ENCODE measurements at places on chromosomes 5 and 9.

GRCh38 chr5:73668486-73669111 is 42.6 kb downstream of the ARHGEF28 start:
- DNase-seq, result no peak

GRCh38 chr5:120073722-120074121 is 390.4 kb upstream of the PRR16 start:
- DNase-seq, result no peak

GRCh38 chr5:112491257-112491656 is 72.2 kb upstream of the EPB41L4A start:
- DNase-seq, result no peak

- no peak for DNase-seq
These were observed 89.1 kb upstream of the HAND1 start for GRCh38 chr5:154567155-154567554.

DNA sequence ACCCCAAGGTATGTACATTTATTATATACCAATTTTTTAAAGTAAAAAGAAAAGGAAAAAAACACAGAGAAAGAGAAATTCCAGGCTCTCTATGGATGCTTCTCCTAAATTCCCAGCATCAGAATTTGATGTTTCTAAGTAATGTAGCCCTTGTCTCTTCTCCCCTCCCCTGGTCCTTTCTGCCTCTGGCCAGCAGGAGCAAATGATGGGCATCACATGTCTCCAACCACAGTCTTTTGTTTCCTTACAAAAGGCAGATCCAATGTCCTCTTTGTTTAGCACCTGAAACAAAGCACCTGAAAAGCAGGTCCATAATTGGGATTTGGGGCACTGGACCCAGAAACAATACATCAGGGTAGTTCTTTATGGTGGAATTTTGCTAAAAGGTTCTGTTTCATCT is 50.4 kb upstream of the APC start:
- no peak for DNase-seq

DNA sequence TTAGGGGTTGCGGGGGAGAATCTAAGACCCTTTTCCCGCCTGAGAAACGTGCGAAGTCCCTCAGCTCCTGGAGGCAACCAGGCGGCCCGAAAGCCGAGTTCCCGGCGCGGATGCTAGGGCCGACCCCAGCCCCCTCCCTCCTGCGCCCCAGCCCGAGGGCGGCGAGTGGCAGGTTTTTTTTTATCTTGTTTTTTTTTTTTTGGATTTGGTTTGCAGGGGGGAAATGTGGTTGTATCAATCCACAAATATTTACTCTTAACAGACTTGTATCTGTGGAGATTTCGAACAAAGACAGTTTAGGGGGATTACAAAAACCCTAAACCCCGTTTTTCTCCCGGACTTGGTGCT is 10.7 kb downstream of the LMX1B start:
- no peak for DNase-seq

DNA sequence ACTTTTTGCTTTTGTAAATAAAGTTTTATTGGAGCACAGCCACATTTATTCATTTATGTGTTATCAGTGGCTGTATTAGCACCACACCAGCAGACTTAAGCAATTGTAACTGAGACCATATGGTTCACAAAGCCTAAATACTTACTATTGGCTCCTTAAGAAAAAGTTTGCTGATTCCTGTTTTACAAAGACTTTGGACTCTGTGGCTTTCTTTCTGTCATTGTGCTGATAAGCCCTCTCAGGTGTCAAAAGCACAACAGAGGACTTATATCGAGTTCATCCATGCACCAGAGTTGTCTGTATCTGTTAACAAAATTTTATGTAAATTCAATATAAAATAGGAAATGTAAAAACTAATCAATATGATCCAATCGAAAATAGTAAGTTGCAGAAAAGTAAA is 55.6 kb upstream of the PCSK5 start:
- DNase-seq, result no peak

DNA sequence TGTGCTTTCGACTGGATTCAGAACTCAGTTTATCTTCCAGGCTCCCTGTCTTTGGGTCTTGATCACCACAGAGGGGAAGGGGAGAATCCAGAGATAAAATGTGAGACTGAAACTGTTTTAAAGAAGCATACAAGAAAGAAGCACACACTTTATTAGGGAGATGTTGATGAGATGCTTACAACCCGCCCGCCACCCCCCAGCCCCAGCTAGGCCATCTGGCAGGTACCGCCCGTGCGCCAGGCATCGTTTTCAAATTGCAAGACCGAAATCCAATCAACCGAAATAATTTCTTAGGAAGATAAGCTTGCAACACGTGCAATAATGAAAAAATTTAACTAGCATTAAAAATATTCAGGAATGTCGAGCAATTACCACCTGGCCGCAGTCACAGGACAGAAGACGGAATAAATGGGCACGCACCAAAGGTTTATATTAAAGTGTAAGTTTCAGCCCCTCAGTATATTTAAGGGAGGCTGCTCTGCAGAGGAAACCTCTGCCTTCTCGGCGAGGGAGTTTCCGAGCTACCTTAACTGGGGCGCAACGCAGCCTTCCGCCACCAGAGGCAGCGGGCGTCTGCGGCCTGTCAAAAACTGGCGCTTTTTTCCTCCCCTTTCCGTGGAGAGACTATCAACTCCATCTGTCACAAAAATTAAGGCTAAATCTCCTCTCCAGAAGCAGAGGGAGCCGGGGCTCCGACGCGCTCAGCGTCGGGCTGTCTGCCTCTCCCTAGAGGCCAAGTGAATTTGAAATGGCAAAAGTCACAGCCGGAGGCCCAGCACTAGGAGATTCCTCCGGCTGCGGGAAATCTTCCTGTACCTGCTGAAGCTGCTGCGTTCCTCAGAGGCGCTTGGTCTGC is 996 bp upstream of the GAS1 start:
- peak; percentile 76 for DNase-seq

DNA sequence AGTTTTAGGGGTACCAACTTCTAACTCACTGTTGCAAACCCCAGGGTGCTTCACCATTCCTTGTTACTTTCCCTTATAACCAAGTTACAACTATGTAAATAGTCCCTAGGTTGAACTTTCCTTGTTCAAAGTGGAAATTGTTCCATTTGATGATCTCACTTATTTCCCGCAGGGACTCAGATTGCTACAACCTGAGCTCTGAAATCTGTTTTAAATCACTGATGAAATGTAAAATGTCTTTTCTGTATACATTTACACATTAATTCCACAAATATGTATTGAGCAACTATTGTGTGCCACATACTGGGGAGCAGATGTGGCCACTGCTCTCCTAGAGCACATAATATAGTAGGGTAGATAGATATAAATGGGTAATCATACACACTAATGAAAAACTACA is 69.1 kb upstream of the TARS1 start:
- DNase-seq, result no peak

DNA sequence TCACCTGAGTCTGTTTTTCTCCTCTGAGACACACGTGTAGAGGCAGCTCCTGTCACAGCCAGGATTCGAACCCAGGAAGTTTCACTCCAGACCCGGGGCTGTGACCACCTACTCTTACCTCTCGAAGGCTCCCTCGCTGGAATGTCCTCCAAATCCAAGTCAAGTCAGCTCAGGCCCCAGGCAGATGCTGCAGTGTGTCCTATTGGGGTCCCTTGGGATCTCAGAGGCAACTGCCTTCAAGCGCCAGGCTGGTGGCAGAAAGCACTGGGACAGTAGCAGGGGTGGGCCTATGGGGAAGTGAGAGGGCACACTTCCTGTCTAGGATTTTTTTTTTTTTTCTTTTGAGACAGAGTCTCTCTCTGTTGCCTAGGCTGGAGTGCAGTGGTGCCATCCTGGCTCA is 762 bp upstream of the ST6GALNAC4 start:
- no peak for DNase-seq

- no peak for DNase-seq
These were observed 68.7 kb upstream of the TAF11L2 start for GRCh38 chr5:17429353-17429752.

DNA sequence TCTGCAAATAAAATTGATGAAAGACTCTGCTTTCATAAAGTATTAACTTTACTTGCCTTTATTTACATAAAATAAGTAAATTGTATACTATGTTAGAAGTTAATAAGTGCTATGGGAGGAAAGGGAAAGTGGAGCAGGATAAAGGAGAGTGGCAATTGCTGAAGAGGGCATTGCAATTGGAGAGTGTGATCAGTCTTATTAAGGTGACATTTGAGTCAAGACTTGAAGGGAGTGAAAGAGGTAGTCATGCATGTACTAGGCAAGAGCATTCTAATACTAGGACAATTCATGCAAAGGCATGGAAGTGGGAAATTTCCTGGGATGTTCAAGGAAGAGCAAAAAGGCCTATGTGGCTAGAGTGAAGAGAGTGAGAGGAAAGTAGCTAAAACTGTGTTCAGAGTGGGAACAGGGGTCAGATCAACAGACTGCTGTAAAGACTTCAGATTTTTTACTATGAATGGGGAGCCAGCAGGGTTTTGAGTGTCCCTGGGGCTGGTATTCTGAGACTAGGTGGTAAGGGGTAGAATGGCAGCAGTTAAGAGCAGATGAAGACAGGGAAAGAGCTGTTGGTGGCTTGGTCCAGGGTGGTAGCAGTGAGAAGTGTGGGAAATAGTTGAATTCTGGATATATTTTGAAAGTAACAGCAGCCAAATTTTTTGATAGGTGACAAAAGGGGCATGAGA is 182.3 kb upstream of the RIOK2 start:
- no peak for DNase-seq

DNA sequence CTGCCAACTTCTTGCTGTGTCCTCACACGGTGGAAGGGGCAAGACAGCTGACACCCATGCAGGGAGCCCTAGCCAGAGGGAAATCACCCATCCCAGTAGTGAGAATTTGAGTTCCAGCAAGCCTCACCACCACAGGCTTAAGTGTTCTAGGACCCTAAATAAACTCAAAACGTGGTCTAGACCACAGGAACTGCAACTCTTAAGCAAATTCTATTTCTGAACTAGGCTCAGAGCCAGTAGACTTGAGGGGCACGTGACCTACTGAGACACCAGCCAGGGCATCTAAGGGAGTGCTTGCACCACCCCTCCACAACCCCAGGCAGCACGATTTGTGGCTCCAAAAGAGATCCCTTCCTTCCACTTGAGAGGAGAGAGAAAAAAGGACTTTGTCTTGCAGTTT is 96.0 kb upstream of the PHF24 start:
- no peak for DNase-seq
